ENCODE measurements at places on chromosomes 4 and X. TPM values are rescaled to one million over a fixed set of nuclear protein-coding genes. Genes with fewer than 3 reads are reported as not detected.

DNA sequence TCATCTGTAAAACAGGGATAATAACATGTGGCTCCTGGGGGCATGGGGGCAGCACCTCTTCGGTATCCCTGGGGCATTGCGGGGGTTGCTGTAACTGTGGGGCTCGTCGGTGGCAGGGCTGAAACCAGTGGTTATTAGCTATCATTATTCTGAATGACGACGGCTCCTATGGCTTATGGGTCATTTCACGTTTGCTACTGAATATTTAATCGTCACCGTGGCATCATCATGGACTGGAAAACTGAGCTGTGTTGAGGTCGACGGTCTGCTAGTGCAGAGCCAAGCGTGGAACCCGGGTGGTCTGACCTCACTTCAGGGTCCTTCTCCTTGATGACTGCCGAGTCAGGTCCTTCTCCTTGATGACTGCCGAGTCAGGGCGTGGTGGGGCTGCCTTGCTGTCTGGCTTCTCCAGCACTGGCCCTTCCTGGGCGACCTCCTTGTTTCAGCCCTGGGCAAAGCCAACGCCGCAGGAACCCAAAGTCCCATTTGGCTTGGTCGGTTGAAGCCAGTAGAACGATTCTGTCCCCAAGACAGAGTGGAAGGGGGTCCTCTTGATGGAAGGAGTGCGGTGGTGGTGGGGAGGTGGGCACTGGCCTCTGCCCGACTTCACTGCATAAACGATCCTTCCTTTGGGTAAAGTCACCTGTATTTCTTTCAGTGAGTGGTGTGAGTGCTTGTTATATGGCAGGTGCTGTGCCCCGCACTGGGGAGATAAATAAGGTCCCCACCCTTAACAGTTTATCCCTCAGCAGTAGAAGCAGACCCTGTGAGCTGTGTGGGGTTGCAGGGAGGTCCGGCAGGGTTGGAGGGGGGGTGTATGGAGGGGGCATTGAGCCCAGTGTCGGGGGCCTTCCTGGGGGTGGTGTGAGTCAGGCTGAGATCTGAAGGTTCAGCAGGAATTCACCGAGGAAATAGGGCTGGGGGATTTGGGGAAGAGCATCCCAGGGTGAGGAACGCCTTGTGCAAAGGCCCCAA lies 40.8 kb downstream of the PSAPL1 start:
- H3K36me3 ChIP-seq, result no peaks in the 10 kb centered on the region
- no peak overlapping the region for H3K4me3 ChIP-seq
- H3K27me3 ChIP-seq, result peaks cover 11% of the 10 kb centered on the region
- DNase-seq, result no peak

- no peak overlapping the region for H3K27ac ChIP-seq
- no peaks in the 10 kb centered on the region for H3K36me3 ChIP-seq
- peaks cover 2% of the 10 kb centered on the region for H3K4me1 ChIP-seq
- H3K27me3 ChIP-seq, result no peaks in the 10 kb centered on the region
Measured at GRCh38 chr4:84677093-84677492, 94.2 kb downstream of the CDS1 start.

DNA sequence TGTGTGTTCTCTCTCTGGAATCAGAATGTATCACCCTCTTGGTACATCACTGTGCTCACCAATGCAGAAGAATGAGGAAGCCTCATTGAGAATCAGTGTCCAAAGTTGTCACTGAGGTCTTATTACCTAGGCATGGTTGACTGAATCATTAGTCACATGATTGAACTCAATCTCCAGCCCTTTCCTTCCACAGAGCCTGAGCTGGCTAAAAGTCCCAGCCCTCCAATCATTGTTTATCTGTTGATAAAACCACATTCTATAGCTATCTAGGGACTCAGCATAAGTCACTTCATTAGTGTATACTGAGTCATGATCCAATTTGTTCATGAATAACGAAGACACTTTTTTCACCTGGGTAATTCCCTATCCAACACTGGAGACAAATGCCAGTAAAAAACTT lies 396.8 kb downstream of the TRAM1L1 start:
- H3K27me3 ChIP-seq, result no peaks in the 10 kb centered on the region
- H3K4me1 ChIP-seq, result no peaks in the 10 kb centered on the region
- no peak overlapping the region for H3K27ac ChIP-seq
- H3K36me3 ChIP-seq, result no peaks in the 10 kb centered on the region
- H3K4me3 ChIP-seq, result no peak overlapping the region

GRCh38 chrX:53075011-53075410 lies 7.2 kb upstream of the TSPYL2 start:
- no peaks in the 10 kb centered on the region for H3K36me3 ChIP-seq
- H3K27me3 ChIP-seq, result no peaks in the 10 kb centered on the region
- peaks cover 12% of the 10 kb centered on the region for H3K4me1 ChIP-seq
- H3K4me3 ChIP-seq, result no peak overlapping the region

DNA sequence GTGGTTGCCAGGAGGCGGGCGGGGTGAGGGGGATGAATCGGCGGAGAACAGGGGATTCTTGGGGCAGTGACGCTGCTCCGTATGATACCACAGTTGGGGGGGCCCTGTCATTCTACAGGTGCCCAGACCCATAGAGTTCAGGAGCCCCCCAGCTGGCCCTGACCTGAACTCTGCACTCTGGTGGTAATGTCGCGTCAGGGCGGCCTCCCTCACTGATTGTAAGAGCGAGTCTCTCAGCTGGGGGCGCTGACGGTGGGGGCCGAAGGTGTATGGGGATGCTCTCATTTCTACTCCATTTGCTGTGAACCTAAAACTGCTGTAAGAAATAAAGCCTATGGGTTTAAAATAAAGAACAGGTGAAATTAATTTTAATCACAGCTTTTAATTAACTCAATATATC lies 91.8 kb upstream of the PSAPL1 start:
- no peak overlapping the region for H3K4me3 ChIP-seq
- no peak for DNase-seq
- no peak overlapping the region for H3K27ac ChIP-seq
- H3K4me1 ChIP-seq, result no peaks in the 10 kb centered on the region
- H3K27me3 ChIP-seq, result peaks cover 18% of the 10 kb centered on the region
- no peaks in the 10 kb centered on the region for H3K36me3 ChIP-seq

- H3K27ac ChIP-seq, result no peak overlapping the region
- DNase-seq, result peak; percentile 26
- no peaks in the 10 kb centered on the region for H3K36me3 ChIP-seq
- no peak overlapping the region for H3K4me3 ChIP-seq
- no peaks in the 10 kb centered on the region for H3K27me3 ChIP-seq
- no peaks in the 10 kb centered on the region for H3K4me1 ChIP-seq
Measured at GRCh38 chr4:135371137-135371536, 1169.5 kb upstream of the PABPC4L start.

DNA sequence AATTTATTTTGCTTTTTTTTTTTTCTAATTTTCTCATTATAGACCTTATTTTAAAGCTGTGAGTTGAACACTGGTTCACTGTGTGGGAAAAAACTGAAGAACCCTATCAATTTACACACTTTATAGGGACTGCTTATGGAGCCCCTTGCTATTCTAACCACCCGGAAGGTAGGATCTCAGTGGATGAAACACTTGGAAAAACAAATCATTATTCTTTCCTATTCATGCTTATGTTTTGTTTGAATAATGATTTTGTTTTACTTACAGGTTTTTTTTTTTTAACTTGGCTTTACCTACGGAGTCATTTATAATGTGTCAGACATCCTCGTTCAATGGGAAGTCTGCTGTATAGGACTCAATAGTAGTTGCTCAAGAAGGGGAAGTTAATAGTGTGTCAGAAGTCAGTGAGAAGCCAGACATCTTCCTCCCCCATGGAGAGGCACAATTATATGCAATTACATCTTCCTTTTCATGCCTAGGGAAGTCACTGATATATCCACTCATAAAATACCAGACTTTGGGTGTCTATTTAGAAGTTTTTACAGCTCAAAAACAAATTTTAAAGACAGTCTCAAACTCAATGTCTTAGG lies 113.2 kb downstream of the ARSF start:
- no peaks in the 10 kb centered on the region for H3K4me1 ChIP-seq
- peaks cover 2% of the 10 kb centered on the region for H3K27me3 ChIP-seq
- H3K4me3 ChIP-seq, result no peak overlapping the region
- H3K27ac ChIP-seq, result no peak overlapping the region

DNA sequence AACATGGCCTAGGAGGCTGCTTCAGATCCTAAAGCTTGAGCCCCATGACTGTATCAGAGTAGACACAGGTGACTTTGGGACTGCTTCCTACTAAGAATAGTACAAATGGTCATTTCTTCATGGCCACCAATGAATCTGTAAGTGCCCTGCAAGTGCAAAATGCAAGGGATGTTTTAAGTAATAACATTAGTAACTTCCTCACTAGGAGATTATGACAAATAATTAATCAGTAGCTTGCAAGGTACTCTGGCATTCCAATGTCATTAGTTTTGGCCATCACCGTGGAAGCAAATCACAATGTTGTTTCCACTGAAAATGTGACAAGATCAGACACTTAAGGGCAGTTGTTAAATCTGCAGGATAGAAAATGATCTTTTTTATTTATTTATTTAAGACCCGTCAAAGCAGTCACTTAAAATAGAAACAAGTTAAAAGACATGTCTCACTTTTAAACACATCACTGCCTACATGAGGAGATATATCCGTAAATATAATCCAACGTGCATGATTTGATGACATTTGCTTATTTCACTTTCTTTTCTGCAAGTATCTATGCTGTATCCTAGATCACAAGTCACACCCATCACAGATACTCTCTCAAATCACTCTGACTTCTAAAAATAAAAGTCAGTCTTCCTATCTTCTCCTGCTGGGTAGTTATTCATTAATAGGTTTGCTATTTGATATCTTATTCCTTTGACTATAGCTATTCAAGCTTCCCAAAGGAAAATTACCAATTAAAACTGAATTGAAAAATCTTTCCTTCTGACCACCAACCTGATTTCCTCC lies 400.6 kb downstream of the IL15 start:
- H3K4me3 ChIP-seq, result no peak overlapping the region
- H3K27me3 ChIP-seq, result no peaks in the 10 kb centered on the region
- H3K27ac ChIP-seq, result no peak overlapping the region
- no peak for DNase-seq

DNA sequence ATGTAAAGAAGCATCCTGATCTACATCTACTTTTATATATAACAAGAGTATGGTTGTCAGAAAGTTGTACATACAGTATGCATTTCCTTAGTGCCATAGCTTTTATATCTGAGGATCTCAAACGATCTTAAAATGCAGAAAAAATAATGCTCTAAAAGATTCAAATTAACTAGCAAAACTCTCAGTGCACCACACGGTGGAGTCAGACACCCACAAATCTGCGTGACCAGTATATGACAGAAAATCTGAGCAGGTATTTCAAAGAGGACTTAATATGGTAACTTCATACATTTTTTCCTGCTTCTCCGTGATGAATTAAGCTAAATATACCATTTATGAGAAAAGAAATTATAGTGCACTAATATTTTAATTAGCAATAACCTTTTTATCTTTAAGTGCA lies 803.0 kb downstream of the DMD start:
- no peak overlapping the region for H3K27ac ChIP-seq
- no peaks in the 10 kb centered on the region for H3K36me3 ChIP-seq
- H3K27me3 ChIP-seq, result no peaks in the 10 kb centered on the region
- peak; percentile 8 for DNase-seq
- no peak overlapping the region for H3K4me3 ChIP-seq

DNA sequence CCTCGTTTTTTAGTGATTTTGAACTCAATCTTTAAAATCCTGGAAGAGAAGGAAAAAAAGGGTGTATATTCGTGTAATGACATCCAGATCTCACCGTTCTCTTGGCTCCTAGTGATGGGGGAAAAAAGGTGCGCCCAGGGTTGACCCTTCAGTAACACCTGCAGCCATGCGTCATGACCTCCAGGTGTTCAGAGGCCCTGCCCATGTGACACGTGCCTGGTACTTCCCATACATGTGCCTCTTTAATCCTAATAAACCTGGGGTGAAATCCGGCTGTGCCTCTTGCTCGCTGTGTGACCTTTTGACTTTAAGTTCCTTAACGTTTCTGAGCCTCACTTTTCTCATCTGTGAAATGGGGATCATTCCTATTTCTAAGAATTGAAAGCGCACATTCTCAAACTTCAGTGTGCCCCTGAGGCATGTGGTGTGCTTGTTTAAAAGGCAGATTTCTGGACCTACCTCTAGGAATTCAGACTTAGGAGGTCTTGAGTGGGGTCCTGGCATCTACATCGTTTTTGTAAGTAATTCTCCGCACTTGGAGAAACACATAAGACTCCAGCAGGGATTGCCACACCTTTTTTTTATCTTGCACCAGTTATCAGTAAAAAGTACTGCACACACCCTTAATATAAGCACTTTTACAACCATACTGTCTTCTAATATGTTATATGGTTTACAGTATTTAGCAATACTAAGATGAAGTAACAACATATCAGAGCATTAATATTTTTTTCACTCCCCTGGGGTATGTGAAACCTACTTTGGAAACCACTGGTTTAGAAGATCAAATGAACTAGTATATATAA lies 90.1 kb downstream of the RELL1 start:
- no peaks in the 10 kb centered on the region for H3K4me1 ChIP-seq
- DNase-seq, result no peak
- H3K27me3 ChIP-seq, result no peaks in the 10 kb centered on the region
- no peak overlapping the region for H3K4me3 ChIP-seq
- no peaks in the 10 kb centered on the region for H3K36me3 ChIP-seq
- no peak overlapping the region for H3K27ac ChIP-seq

GPR78 gene
- not detected for total RNA-seq

- no peaks in the 10 kb centered on the region for H3K27me3 ChIP-seq
- DNase-seq, result no peak
- no peaks in the 10 kb centered on the region for H3K36me3 ChIP-seq
Measured at GRCh38 chrX:43176686-43177085, 398.7 kb upstream of the PPP1R2C start.

- H3K27me3 ChIP-seq, result peaks cover 16% of the 10 kb centered on the region
- H3K4me1 ChIP-seq, result no peaks in the 10 kb centered on the region
- H3K27ac ChIP-seq, result no peak overlapping the region
- DNase-seq, result no peak
- no peaks in the 10 kb centered on the region for H3K36me3 ChIP-seq
Measured at GRCh38 chr4:110454441-110454840, 21.5 kb upstream of the ENPEP start.

GRCh38 chr4:89737888-89738287 lies 99.1 kb downstream of the SNCA start:
- DNase-seq, result no peak
- H3K27ac ChIP-seq, result no peak overlapping the region
- peaks cover 3% of the 10 kb centered on the region for H3K27me3 ChIP-seq
- H3K4me3 ChIP-seq, result no peak overlapping the region

MECP2 gene
- total RNA-seq, result 50.7 TPM

TREX2 gene
- total RNA-seq, result 1.1 TPM

HEPH gene
- total RNA-seq, result not detected

- peaks cover 13% of the 10 kb centered on the region for H3K4me1 ChIP-seq
- no peak overlapping the region for H3K4me3 ChIP-seq
- H3K27ac ChIP-seq, result no peak overlapping the region
- DNase-seq, result no peak
- H3K36me3 ChIP-seq, result peaks cover 10% of the 10 kb centered on the region
Measured at GRCh38 chr4:37615720-37616063, 70.5 kb downstream of the RELL1 start.

All from activated CD4-positive, alpha-beta T cell treated with anti-CD3 and anti-CD28 coated beads for 36 hours (primary cell).